D721Med (cell line): ENCODE measurements at places on chromosomes 5 and 9.

DNA sequence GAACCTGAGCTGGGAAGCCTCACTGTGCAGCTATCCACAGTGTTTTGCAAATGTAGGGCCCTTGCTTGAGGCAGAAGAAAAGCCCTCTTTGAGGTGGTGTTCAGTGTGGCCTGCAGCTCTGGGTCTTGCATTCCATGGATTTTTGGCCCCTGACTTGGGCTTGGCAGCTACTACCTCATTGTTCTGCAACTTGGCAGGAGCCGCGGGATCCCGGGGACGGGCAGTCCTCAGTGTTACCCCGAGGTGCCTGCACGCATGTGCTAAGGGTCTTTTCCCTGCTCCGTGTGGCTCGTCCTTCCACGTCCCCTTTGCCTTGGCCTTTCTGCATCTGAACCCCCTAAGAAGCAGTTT, 39.8 kb downstream of the NEK6 start:
- no peak for DNase-seq

- no peak for DNase-seq
Measured at GRCh38 chr5:53601570-53601969, 41.1 kb downstream of the NDUFS4 start.

- DNase-seq = peak; percentile 65
Measured at GRCh38 chr9:128412120-128412790, 8.4 kb upstream of the CERCAM start.

DNA sequence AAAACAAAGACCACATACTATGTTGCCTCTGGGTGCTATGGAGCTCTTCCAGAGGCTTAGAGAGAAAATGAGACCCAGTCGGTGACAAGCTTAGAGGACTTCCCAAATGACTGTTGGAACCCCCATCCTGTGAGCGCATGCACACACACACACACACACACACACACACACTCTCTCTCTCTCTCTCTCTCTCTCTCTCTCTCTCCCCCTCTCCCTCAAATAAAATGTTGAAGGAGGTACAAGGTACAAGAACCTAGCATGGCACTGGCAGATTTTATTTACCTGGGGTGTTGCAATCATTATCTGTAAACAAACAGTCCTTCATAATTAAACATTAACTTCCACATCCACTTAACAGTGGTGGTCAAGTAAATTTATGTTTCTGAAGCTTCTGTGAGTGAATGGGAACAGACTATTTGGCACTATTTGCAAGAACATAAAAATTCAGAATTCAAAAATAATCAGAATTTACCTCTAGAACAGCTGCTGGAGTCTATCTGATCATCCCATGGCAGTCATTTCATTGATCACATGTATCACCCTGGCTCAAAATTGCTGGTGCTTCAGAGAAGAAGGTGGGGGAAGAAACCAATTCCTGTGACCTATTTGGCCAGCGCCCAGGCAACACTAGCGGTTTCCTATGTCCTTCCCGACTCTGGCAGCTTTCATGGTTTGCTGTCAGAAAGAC, 24.9 kb downstream of the TRPM3 start:
- no peak for DNase-seq

DNA sequence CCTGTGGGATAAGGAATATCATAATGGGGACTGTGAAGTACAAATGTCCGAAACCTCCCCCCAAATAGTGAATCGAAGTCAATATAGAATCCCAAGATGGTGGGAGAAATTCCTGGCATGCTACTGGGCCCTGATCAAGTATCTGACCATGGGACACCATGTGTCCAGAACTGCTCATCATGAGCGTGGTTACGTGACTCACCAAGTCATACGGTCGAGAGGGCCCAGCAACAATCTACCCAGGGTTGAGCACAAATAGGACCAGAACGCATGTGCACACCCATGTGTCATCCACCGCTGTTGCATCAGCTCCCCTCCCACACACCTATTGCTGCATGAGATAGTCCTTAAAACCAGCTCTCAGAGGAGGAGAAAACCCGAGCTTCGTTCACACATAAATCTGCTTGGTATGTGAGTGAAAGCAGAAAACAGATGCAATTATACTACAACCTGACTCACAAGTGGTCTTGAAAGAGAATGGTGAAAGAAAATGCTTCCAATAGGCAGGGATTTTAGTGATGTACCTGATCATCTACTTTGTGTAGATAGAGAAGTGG, 353.2 kb downstream of the CWC27 start:
- DNase-seq = no peak

DNA sequence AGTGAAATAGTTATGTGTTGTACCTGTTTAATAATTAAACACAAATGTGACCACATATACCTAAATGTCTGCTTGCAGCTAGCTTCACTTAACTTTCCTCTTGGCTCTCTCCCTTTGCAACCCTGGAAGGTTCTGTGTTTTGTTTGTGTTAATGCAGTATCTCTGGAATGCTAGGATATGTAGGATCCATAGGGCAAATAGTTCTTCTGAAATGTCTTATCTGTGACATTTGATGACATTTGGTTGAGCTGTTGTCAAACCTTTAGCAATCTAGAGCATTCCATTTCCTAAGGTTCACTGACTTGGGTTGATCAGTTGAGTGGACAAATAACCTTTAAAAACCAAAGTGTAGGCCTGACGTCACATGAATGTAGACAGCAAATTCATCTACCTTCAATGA, 21.8 kb downstream of the CTNNA1 start:
- no peak for DNase-seq

- peak; percentile 34 for DNase-seq
Measured at GRCh38 chr5:19987612-19988361, at the start of gene CDH18. TSS of gene CDH18 (minus strand) at chr5:19988200. CDS start at chr5:19838986, 149,214 bp downstream.

GRCh38 chr9:133113949-133114885, 6.8 kb downstream of the RALGDS start:
- DNase-seq = no peak

GRCh38 chr9:131104016-131104740, 7.8 kb downstream of the AIF1L start:
- DNase-seq = no peak

GRCh38 chr5:132389585-132390286, 20.2 kb downstream of the SLC22A5 start:
- no peak for DNase-seq

GRCh38 chr5:3225201-3225960, 370.3 kb upstream of the IRX1 start:
- DNase-seq = no peak

GRCh38 chr9:20659474-20659967, 24.5 kb upstream of the FOCAD start:
- no peak for DNase-seq

DNA sequence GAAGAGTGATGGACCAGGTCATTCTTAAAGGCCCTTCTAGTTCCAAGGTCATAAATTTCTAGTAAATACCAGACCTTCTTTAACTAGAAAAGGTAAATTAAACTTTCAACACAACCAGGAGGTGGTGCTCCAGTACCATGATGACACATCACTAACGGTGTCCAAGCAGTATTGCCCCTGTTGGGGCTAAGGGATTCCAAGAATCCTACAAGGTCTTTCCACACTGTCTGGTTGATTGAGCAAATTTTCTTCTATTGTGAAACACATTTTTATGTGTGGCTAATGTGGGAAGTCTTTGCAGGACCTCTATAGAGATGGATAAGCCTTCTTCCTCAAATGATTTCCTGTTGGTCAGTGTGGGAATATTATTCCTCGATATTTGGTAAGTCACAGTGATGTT, 459.6 kb upstream of the PAPPA start:
- DNase-seq = no peak

- no peak for DNase-seq
Measured at GRCh38 chr9:3455094-3455493, 70.7 kb downstream of the RFX3 start.

DNA sequence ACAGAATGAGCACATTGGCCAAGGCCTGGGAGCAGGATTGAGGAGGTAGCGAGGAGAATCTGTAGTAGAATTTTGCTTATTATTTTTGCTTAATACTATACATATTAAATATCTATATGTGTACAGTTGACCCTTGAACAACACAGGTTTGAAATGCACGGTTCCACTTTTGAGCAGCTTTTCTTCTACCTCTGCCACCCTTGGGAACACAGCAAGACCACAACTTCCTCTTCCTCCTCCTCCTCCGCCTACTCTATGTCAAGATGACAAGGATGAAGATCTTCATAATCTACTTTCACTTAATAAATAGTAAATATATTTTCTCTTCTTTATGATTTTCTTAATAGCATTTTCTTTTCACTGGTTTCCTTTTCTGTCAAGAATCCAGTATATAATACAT, 541.4 kb downstream of the KCTD16 start:
- DNase-seq = no peak

- DNase-seq = no peak
Measured at GRCh38 chr5:144048259-144048856, 122.1 kb downstream of the YIPF5 start.

- DNase-seq = no peak
Measured at GRCh38 chr5:173793648-173794548, 94.3 kb upstream of the CPEB4 start.

- DNase-seq = no peak
Measured at GRCh38 chr9:90896231-90896630, 94.6 kb downstream of the SYK start.

DNA sequence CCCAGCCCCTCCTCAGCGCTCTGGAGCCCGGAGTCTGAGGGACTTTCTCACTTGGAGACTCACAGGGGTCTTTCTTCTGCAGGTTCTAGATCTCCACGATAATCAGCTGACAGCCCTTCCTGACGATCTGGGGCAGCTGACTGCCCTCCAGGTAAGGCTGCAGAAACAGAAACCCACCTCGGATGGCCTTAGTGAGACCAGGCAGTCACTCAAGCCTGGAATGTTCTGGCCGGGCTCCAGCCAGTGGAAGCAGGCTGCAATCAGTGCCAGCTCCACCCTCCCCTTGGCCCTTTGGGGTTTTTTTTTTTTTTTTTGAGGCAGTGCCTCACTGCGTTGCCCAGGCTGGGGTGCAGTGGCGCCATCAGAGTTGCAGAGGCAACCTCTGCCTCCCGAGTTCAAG, 7.6 kb downstream of the LRSAM1 start:
- no peak for DNase-seq

- no peak for DNase-seq
Measured at GRCh38 chr9:76394960-76395252, 680 bp upstream of the RFK start.

GRCh38 chr5:17185773-17186172, 31.7 kb upstream of the BASP1 start:
- no peak for DNase-seq

- no peak for DNase-seq
Measured at GRCh38 chr5:87002485-87002884, 265.2 kb upstream of the RASA1 start.

GRCh38 chr5:56078278-56079156, 83.8 kb upstream of the IL6ST start:
- DNase-seq = no peak

DNA sequence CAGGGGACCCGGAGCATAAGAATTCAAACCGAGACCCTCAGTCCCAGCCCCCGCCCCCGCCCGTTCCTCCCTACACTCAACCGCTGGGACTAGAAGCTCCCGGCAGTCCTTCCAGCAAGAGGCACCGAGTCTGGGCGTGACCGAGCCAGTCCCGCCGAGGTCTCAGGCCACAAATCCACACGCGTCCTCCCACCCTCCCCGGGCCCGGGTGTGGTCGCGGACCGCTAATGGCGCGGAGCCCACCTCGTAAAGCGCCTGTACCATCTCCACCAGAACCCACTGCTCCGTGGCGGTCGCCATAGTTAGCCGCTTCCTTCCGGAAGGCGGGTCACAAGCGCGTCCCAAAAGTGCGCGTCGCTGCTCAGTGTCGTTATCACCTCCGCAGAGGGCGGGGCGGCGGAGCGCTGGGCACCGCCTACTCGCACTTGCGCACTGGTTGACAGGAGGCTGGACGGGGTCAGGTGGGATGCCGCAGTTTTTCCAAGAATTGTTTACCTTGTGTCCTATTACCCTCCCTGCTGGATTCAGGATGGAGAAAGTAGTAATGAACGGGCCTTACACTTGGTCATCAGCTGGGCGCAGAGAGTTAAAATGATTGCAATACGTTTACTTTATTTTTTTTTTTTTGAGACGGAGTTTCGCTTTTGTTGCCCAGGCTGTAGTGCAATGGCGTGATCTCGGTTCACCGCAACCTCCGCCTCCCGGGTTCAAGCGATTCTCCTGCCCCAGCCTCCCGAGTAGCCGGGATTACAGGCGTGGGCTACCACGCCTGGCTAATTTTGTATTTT, at the start of gene SPTLC1:
Gene SPTLC1 (minus strand): TSS at position 343 of the 788 bp plus-strand sequence. CDS start 43 bp downstream, at position 300.
- peak; percentile 86 for DNase-seq

DNA sequence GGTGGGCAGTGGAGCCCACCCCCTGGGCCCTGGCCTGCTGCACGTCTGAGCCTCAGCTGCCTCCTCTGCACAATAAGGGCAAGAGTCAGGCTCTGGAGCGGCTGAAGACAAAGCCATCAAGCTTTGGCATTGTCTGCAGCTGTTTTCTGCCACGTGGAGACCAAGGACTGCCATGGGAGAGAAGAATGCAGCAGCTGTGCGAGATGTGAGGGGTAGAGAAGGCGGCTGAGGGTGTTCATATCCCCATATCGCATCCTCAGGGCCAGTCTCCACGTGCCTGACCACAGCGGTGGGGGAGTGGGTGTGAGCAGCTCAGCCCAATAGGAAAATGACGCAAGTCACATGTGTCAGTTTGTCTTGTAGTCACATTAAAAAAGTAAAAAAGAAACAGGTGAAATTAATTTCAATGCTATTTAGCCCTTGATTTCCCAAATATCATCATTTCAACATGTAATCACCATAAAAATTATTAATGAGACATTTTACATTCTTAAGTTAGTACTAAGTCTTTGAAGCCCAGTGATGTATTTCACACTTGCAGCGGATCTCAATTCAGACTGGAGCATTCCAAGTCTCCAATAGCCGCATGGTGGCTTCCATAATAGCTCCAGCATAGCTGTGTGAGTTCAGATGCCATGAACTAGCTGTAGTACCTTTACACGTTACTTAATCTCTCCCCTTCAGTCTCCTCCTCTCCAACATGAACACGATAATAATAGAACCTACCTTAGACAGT, 6.6 kb downstream of the C1QTNF2 start:
- DNase-seq = no peak

GRCh38 chr5:181041043-181041442, 977 bp downstream of the BTNL9 start:
- DNase-seq = no peak

GRCh38 chr9:13983607-13984006, 330.3 kb downstream of the NFIB start:
- no peak for DNase-seq

GRCh38 chr9:95813923-95814322, 61.6 kb upstream of the ERCC6L2 start:
- DNase-seq = no peak

- DNase-seq = no peak
Measured at GRCh38 chr5:1118738-1119137, 6.9 kb upstream of the SLC12A7 start.

GRCh38 chr9:135374591-135374990, 105.0 kb upstream of the PPP1R26 start:
- DNase-seq = peak; percentile 57

DNA sequence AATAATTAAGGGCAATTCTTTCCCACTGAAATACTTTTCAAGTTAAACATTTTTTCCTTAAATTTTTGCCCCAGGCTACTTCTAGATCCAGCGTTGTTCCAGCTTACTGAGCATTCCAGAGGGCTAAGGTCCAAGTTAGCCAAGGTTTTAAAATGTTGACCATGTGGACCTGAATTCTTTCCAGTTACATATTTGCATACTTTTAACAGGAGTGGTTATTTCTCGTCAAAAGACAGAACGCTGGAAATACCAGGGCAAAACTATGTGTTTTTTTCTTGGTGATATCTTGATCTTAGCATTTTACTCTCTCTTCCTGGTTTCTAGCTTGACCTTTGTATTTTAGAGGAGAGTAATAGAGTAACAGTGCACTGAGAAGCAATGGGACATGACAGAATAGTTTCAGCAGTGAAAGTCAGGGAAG, 32.8 kb downstream of the TMC1 start:
- no peak for DNase-seq
